RPMI8226 (cell line): ENCODE measurements at places on chromosomes 1 and 21.

DNA sequence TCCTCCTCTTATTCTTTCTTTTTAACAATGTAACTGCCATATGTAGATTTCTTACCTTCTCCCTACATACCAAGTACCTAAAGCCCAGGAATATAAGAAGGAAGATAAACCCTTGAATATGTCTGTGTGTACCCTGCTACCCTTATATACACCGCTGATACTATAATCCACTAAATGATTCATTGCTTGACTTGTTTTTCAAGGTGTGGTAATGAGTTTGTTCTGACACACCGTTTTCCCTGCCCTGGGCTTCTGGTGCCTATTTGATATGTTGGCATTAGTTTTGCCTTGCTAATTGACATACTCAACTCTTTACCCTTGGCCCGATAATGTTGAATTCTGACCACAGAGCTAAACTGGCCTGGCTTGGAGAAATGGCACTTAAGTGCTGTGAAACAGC lies 64.3 kb downstream of the IL23R start:
- DNase-seq: no peak

DNA sequence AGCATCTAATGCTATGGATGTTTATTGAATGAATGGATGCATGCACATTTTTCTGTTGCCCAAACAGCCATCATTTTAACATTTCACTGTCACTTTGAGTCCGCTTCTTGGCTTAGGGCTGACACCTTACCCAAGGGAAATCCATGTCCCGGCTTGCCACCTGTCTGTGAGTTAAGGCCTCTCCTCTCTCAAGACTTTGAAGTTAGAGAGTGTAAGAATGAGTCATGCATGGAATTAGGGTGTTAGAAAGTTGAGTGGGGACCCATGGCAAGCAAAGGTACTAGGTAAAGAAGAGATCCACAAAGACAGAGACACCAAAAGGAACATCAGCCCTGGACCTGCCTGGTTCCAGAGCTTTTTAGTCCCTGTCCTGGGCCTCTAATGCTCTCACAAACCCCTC lies 35.1 kb downstream of the ATP1A1 start:
- DNase-seq: no peak

DNA sequence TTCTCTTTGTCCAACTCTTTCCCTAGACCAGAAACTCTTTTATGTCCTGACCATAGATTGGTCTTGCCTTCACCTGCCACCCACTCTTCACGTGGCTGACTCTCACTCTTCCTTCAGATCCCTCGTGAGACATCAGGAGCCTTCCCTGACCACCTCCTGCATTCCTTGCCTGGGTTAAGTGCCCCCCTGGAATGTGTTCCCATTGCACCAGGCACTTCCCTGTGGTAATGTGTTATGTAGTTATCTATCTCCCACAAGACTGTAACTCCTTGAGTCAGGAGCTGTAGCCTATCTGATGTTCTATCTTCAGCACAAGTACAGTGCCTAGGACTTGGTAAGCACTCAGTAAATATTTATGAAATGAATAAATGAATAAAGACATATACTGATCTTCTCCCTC lies 111.2 kb upstream of the CTTNBP2NL start:
- DNase-seq: no peak

DNA sequence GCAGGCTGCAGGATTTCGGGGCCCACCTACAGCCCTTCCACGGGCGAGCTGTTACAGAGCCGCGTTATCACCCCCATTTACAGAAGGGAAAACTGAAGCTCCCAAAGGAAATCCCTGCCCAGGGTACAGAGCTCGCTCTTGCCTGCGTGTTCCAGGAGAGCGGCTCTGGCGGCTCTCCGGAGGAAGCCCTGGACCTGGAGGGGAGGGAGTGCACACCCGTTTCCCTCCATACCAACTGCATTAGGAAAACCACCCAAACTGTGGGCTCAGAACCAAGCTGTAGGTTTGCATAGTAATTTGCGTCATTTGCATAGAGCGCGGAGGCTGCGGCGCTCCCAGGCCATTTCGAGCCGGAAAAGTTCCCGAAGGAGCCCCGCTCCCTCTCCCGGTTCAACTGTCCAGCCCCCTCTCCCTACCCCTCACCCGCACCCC lies 24.7 kb upstream of the ADGRB2 start:
- no peak for DNase-seq

DNA sequence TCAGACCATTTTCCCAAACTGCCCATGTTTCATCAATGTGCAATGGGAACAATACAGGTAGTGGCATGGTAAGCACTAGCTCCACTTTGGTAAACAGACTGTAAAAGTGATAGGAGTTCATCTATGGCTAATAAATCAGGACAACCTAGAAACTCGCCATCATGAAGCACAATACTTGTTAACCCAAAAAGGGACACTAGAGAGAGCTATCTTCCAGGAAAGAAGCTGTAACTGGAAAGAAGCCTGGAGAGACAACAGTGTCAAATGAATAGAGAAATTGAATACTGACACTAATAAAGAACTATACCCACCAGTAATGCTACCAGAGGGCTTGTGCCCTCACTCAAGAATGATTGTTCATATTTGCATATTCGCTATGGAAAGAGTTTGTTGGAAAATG lies 164.7 kb upstream of the RGS18 start:
- peak; percentile 9 for DNase-seq

- DNase-seq: no peak
Observed at GRCh38 chr1:182192966-182193365, 131.5 kb upstream of the ZNF648 start.

GRCh38 chr21:38273745-38274542 lies 17.2 kb downstream of the KCNJ15 start:
- DNase-seq: no peak

GRCh38 chr1:2528966-2529783 lies 888 bp downstream of the HES5 start:
- peak; percentile 67 for DNase-seq

GRCh38 chr1:106798991-106799390 lies 257.5 kb upstream of the PRMT6 start:
- DNase-seq: no peak

DNA sequence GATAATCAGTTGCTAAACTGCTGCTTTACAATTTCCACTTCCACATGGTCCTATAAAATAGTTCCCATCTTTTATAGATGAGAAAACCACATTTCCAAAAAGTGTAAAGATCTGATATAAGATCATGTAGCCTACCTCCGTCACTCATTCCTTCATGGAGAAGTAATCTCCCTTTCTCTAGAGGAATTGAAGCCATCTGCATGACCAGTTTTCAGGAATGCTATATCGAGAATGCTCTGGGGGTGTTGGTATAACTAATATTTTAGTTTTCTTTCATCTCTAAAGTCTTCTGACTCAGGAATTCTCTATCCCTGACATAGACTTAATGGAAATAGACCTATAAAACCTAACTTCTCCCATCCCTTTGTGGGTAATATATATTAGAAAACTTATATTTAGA lies 173.0 kb upstream of the UBE2U start:
- DNase-seq: no peak

DNA sequence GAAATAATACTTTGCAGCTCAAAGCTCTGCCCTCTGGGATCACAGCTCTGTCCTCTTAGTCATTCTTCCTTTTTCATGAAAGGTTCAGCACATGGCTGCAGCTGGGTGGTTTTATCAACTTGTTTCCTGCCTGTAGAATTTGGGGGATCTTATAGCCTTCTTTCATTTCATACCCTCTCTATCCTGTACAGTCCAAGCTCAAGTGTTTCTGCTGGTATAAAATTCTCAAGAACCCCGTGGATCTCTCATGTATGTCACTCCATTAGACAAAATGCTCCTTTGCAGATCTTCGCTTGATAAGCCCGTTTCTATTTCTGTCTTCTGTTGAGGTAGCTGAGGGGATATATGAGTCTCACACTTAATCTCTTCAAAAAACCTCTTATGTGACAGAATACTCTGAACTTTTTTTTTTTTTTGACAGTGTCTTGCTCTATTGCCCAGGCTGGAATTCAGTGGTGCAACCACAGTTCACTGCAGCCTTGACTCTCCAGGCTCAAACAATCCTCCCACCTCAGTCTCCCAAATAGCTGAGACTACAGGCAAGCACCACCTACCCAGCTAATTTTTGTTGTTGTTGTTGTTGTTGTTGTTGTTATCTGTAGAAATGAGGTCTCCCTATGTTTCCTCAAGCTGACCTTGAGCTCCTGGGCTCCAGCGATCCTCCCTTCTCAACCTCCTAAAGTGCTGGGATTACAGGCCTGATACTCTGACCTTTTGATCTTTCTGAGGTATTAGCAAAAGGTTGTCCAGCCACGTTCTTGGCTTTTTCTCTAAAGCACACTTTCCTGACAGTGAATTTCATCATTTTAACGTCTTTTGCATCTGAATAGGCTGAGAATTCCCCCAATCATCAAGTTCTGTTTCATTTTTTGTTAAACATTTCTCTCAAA lies 24.6 kb upstream of the COL9A2 start:
- DNase-seq: no peak

GRCh38 chr1:235070819-235071218 lies 57.8 kb downstream of the TOMM20 start:
- no peak for DNase-seq

- no peak for DNase-seq
Observed at GRCh38 chr1:54545916-54546635, 2.0 kb upstream of the ACOT11 start.

GRCh38 chr1:225044258-225044657 lies 114.8 kb downstream of the DNAH14 start:
- DNase-seq: no peak

GRCh38 chr1:167196166-167196565 lies 24.5 kb upstream of the POU2F1 start:
- DNase-seq: no peak

GRCh38 chr1:96096613-96097321 lies 624.8 kb upstream of the PTBP2 start:
- no peak for DNase-seq

DNA sequence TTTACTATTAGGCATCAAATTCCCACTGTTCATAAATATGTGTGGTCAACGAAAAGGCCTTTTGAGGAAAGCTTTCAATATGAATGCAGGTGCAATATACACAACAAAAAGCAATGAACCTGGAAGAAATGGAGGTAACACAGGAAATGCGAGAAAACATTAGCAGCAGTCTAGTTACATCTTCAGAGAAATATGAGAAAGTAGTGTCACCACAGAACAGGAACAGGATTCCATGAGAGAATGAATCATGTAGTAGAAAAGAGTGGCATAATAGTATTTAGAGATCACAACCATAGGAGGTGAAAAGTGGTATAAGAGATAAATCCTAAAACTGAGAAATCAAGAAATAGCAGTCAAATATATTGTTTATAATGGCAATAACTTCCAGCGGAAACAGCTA lies 103.7 kb downstream of the AK5 start:
- no peak for DNase-seq

DNA sequence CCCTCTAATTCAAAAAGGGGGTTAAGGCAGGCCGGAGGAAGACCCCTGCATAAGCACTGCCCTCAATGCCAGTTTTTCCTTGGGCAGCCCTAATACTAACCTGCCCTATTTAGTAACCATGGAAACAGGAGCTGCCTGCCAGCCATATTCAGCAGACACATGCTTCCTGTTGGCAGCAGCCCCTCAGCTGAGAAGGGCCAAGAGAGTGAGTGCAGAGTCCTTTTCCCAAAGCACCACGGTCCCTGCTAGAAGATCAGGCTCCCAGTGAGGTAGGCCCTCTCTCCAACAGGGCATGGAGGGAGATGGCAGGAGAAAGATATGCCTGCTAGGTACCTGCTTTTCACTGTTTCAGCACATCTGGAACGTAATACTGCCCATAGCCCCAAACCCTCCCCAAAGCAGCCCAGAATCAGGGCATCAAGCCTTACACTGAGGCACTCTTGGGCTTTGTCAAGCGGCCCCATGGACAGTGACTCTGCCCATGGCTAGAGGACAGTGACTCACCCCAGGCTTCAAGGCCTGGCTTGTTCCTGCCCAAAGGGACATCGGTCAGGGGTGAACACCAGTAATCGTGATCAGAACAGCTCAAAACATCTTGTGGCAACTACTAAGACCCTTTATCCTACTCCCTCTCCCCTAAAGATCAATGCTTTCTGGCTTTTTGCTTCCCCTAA lies 64.5 kb downstream of the BCAR3 start:
- peak; percentile 16 for DNase-seq

- DNase-seq: no peak
Observed at GRCh38 chr21:14985306-14985705, 79.5 kb downstream of the NRIP1 start.
